Activated naive CD8-positive, alpha-beta T cell treated with anti-CD3 and anti-CD28 coated beads, Interleukin-2, amount 50 U/mL, for 24 hours (primary cell): ENCODE measurements at places on chromosomes 7 and 10.
A peak's percentile ranks its signal among the peaks of the same experiment; 100 is the strongest.

DNA sequence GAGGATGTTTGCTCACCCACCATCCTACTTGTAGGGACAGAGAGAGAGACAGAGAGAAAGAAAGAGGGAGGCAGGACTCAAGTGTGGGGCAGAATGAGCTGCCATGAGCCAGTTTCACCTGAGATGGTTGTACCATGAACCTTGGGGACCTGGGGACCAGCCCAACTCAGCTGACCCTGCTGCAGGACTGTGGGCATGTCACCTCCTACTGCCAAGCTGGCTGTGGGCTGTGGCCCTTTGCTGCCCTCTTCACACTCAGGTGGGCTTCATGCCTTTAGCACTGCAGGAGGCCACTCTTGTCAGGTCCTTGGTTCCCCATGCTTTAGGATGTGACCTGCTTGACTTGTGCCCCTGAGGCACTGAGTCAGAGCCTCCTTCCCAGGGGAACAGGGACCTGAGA is 108.2 kb upstream of the PCBD1 start:
- H3K4me3 ChIP-seq: no peak overlapping the region
- H3K27ac ChIP-seq: no peak overlapping the region
- no peaks in the 10 kb centered on the region for H3K4me1 ChIP-seq
- H3K27me3 ChIP-seq: peaks cover 17% of the 10 kb centered on the region
- H3K36me3 ChIP-seq: no peaks in the 10 kb centered on the region

- H3K27me3 ChIP-seq: peaks cover 9% of the 10 kb centered on the region
- H3K27ac ChIP-seq: no peak overlapping the region
- H3K36me3 ChIP-seq: no peaks in the 10 kb centered on the region
- H3K4me3 ChIP-seq: no peak overlapping the region
These were observed 21.2 kb downstream of the BMPER start for GRCh38 chr7:33926535-33926934.

DNA sequence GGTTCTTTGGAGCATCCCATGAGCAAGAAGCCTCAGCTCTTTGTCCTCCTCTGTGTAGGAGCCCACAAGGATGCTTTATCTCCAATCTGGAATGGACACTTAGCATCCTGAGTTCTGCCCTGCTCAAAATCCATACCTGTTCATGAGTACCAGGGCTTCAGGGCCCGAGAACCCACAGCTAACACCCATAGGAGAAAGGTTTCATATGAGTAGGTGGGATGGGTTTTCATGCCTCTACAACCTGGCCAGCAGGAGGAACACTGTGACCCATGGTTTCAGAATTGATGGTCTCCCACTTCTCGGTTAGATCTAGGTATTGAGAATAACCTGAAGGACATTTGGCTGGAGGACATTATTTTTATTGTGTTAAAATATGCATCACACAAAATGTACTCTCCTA is 57.8 kb downstream of the TBXAS1 start:
- H3K27ac ChIP-seq: peak overlapping the region; percentile 52
- no peak overlapping the region for H3K4me3 ChIP-seq
- H3K27me3 ChIP-seq: no peaks in the 10 kb centered on the region
- H3K4me1 ChIP-seq: peaks cover 34% of the 10 kb centered on the region
- DNase-seq: no peak

GRCh38 chr10:100364735-100365391 is 17.8 kb downstream of the SCD start:
- H3K27me3 ChIP-seq: no peaks in the 10 kb centered on the region
- peaks cover 20% of the 10 kb centered on the region for H3K4me1 ChIP-seq
- no peak overlapping the region for H3K4me3 ChIP-seq
- H3K27ac ChIP-seq: no peak overlapping the region

- no peaks in the 10 kb centered on the region for H3K27me3 ChIP-seq
- no peak overlapping the region for H3K27ac ChIP-seq
- H3K4me3 ChIP-seq: no peak overlapping the region
- no peak for DNase-seq
- H3K36me3 ChIP-seq: no peaks in the 10 kb centered on the region
These were observed 57.7 kb downstream of the STEAP1B start for GRCh38 chr7:22442187-22442881.

DNA sequence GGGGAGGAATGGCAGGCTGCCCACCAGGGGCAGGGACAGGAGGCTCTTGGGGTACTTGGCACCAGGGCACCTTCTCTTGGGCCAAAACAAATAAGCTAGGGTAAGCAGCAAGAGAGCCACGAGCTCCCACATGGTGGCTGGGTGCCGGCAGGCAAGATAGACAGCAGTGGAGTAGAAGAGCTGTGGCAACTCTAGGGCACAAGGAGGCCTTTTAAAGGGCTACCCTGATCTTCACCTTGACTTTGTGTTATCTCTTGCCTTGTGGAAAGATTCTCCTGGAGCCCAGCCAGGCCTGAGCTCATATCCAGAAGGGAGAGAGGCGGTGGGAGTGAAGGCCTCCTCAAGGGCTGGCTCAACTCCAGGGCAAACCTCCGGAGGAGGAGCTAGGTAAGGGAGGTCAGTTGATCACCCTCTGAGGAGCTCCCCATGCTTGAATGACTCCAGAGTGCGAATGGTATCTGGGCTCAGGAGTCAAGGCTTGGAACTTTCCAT is at the start of gene CYP17A1:
Gene CYP17A1, minus strand, starts transcription at position 184 of the 492 bp plus-strand sequence. Its CDS starts 52 bp downstream, at position 132.
- no peak within 1 kb of the TSS for H3K27ac ChIP-seq
- H3K4me3 ChIP-seq: no peak within 1 kb of the TSS
- no peak for DNase-seq
- H3K4me1 ChIP-seq: no peaks in the 10 kb centered on the region

DNA sequence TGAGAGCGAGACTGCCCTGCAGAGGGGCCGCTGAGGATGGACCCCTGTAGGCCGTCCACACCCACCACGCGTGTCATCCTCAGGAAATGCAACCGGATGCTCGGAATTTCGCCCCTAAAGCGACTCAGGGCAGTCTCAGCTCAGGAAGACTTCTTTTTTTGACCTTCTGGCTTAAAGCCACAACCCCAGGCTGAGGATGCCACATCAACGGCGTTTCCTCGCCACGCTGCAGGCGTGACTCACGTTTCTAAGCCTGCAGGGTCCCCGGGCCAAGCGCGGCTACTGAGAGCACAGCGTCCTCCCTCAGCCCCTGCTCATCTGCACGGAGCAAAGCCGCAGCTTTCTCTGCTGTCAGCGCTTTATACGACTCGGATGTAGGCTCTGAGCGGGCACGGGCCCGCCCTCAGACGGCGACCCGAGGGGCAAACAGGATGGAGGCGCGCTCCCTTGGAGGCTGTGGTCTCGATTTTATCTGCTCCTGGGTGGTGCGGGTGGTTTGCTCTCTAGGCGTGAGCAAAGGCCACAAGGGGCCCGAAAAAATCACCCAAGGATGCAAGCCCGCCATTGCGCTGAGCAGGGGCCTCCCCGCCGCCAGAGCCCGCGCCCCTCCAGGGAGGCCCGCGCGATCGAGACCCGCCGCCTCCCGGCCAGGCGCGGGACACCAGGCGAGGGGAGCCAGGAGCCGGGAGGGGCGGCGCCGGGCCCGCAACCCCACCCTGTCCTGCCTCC is 726 bp upstream of the INSIG1 start:
- peaks cover 40% of the 10 kb centered on the region for H3K4me1 ChIP-seq
- DNase-seq: peak; percentile 84
- H3K4me3 ChIP-seq: peak overlapping the region; percentile 84

DNA sequence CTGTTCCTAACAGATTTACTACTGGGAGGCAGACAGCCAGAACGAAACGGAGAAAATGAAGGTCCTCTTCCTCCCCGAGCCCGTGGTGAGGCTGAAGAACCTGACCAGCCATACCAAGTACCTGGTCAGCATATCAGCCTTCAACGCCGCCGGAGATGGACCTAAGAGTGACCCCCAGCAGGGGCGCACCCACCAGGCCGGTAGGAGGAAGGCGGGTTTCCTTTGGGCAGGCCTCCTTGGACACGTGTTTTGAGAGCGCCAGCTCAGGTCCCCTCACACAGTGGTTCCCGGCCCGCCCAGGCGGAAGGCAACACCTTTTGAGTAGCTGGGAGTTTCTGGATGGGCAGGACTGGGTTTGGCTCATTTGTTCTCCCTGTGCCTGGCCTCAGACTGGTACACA is 474.0 kb upstream of the FOXK1 start:
- H3K4me3 ChIP-seq: no peak overlapping the region

DNA sequence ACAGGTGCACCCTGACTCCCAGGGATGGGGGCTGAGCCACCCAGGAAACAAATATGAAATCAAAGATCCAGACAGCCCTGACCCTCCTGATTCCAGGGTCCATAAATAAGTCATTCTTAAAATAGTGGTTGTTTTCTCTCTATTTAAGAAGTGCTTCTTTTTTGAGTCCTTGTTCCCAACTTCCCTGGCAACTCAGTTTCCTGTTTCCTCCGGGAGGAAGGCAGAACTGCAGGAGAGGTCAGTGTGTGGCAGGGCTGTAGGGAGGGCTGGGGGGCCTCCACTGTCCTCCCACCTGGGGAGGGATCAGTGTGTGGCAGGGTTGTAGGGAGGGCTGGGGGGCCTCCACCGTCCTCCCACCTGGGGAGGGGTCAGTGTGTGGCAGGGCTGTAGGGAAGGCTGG is 88.7 kb upstream of the PDGFA start:
- H3K27me3 ChIP-seq: no peaks in the 10 kb centered on the region
- H3K4me1 ChIP-seq: peaks cover 85% of the 10 kb centered on the region
- peaks cover 68% of the 10 kb centered on the region for H3K36me3 ChIP-seq
- DNase-seq: no peak

- no peak overlapping the region for H3K27ac ChIP-seq
- no peak for DNase-seq
- H3K4me3 ChIP-seq: no peak overlapping the region
- H3K4me1 ChIP-seq: peaks cover 27% of the 10 kb centered on the region
These were observed 1.2 kb downstream of the PDZD7 start for GRCh38 chr10:101029520-101030295.

DNA sequence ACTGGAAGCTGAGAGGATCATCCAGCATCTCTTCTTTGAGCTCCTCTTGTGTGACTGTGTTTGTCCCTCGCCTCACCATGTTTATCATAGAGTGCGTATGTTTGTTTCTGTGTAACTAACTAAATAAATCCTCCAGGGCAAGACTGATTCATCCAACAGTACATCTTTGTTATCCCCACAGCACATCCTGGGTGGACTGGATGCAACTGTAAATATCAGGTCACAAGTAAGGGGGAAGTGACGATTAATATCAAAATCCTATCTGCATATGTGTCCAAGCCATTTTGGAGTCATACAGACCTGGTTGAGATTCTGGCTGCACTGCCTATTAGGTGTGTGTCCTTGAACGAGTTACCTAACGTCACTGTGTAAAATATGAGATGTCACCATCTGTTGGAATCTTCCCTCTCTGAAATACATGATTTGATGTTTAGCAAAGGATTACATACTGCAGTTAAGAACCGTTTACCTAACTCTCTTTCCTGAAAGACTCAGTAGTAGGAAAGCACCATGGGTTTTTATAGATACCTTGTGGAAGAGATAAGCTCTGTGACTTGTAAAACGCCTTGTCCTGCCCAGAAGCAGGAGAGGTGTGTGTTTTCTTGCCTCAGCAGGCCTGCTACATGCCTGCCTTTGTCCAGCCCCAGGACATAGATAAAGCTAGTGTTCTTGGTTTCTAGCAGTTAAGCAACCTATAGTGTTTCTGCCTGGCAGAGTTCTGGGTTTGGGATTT is 25.8 kb downstream of the WBP1L start:
- no peak overlapping the region for H3K27ac ChIP-seq
- no peaks in the 10 kb centered on the region for H3K27me3 ChIP-seq
- peaks cover 7% of the 10 kb centered on the region for H3K36me3 ChIP-seq
- DNase-seq: no peak
- no peak overlapping the region for H3K4me3 ChIP-seq
- H3K4me1 ChIP-seq: peaks cover 63% of the 10 kb centered on the region

DNA sequence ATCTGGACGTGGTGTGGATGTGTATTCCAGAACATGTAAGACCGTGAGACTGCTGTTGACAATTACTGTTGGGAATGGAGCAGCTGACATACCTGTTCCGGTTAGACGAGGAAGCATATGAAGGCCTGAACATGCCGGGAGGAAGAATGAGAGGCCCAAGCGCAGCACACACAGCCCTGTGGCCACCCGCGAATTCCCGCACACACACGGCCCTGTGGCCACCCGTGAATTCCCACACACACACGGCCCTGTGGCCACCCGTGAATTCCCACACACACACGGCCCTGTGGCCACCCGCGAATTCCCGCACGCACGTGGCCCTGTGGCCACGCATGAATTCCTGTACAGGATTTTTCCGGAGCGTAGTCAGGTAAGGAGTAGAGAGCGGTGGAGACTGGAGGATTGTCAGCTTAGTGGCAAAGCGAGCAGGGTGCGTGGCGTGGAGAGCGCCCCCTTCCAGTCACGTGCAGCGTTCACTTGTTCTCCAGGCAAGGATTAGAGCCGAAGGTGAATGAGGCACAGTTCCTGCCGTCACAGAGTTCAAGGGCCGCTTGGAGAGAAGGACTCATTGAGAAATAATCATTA is 9.5 kb upstream of the SUN1 start:
- H3K27ac ChIP-seq: peak overlapping the region; percentile 6
- H3K27me3 ChIP-seq: no peaks in the 10 kb centered on the region

DNA sequence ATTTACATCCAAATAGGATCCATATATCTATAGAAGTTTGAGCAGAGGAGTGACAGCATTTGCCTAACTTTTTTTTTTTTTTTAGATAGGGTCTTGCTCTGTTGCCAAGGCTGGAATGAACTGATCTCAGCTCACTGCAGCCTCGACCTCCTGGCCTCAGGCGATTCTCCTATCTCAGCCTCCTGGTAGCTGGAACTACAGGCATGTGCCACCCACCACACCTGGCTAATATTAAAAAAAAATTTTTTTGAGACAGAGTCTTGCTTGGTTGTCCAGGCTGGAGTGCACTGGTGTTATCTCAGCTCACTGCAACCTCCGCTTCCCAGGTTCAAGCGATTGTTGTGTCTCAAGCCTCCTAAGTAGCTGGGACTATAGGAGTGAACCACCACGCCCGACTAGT is 15.1 kb downstream of the PPIA start:
- no peak overlapping the region for H3K4me3 ChIP-seq
- no peaks in the 10 kb centered on the region for H3K4me1 ChIP-seq
- no peak overlapping the region for H3K27ac ChIP-seq
- no peaks in the 10 kb centered on the region for H3K36me3 ChIP-seq

DNA sequence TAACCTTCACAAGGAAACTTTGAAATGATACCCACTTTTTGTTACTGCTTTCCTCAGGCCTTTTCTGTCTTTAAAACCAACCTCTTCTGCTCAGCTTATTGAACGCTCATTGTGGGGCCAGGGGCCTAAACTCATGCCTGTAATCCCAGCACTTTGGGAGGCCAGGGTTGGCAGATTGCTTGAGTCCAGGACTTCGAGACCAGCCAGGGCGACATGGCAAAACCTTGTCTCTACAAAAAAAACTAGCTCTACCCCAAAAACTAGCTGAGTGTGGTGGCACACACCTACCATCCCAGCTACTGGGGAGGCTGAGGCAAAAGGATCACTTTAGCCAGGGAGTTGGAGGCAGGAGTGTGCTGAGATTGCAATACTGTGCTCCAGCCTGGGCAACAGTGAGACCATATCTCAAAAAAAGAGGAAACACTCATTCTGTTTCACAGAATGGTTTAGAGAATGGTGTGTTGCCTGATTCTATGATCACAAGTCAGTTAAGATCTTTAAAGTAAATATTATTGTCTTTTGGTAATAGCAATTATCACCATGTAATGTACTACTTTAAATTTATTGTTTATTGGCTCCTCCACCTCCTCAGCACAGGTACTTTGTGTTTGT is 51.1 kb downstream of the KCTD7 start:
- peak overlapping the region; percentile 84 for H3K27ac ChIP-seq
- H3K27me3 ChIP-seq: no peaks in the 10 kb centered on the region
- no peak overlapping the region for H3K4me3 ChIP-seq
- peaks cover 43% of the 10 kb centered on the region for H3K4me1 ChIP-seq

GRCh38 chr7:156503196-156503595 is 137.4 kb upstream of the RNF32 start:
- no peak overlapping the region for H3K4me3 ChIP-seq
- H3K27ac ChIP-seq: no peak overlapping the region
- H3K36me3 ChIP-seq: no peaks in the 10 kb centered on the region
- H3K4me1 ChIP-seq: no peaks in the 10 kb centered on the region
